NCI-H2081 treated with DMSO at 0.1 percent for 48 hours (cell line): ENCODE measurements at places on chromosomes 16 and 17.

GRCh38 chr17:64008346-64008745, 10.2 kb downstream of the PRR29 start:
- DNase-seq = no peak

GRCh38 chr16:47528431-47528830, 67.3 kb downstream of the PHKB start:
- no peak for DNase-seq

GRCh38 chr17:27800522-27800921, at the start of gene NOS2:
Gene NOS2, minus strand, starts transcription at chr17:27800529. Its CDS starts 1,720 bp downstream, at chr17:27798809.
- DNase-seq = no peak

DNA sequence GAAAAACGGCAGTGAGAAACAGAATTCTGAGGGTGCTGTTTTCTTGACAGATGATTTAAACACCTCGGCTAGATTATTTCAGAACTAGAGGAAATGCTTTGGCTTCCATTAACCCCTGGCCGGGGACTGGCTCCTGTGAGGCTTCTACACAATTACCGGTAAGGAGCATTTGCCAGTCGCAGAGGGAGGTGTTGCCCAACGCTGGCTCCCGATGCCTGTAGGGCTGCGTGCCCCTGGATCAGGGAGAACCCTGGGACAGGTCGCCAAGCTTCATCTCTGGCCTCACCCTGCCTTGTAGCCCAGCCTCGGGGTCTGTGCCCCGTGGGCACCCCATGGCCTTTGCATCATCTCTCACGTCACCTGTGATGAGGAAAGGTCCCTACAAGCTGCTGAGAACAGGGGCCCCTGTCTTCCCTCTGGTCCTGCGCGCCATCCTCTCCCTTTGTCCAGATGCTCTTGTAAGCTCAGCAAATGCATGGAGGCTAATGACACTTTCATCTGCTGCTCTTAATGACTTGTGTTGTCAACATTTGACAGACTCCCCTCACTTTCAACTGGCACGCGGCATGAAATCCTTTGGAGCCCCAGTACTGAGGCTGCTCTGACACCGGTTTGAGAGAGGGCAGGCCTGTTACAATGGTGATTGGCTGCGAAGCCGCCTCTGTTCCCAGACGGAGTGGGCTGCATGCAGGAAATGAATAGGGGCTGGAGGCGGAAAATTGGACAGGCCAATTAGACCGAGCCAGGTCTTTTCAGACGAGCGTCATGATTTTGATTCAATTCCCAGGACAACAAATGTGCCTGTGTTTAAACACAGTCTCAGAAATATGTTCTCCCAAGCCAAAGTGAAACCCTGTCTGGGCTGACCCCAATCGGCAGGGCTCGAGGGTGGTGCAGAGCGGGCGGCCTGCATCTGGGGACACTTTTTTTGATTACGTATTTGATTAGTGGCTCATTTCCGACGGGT, 85.5 kb upstream of the DOC2B start:
- DNase-seq = no peak

- DNase-seq = no peak
These were observed 12.7 kb downstream of the REXO5 start for GRCh38 chr16:20818929-20819585.

DNA sequence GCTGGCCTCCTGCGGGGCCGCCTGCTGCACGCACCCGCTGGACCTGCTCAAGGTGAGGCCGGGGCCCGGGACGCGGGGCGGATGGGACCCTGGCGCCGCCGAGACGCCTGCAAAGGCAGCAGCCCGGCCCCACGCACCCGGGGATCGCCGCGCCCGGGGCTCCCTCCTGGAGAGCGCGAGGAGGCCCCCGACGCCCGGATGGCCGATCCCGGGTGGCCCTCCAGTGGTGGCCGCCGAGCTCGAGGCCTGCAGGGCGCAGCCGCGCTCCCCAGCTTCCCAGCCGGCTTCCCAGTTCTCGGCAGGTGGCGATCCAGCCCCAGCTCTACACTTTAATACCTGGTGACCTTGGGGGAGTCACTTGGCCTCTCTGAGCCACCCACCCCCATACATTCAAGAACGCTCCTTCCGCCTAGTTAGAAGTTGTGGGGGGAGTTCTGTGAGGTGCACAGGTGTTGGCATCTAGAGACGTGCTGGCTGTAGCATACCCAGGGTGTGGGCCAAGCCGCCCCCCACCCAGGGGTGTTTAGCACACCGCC, 452 bp downstream of the SLC25A10 start:
- DNase-seq = no peak

DNA sequence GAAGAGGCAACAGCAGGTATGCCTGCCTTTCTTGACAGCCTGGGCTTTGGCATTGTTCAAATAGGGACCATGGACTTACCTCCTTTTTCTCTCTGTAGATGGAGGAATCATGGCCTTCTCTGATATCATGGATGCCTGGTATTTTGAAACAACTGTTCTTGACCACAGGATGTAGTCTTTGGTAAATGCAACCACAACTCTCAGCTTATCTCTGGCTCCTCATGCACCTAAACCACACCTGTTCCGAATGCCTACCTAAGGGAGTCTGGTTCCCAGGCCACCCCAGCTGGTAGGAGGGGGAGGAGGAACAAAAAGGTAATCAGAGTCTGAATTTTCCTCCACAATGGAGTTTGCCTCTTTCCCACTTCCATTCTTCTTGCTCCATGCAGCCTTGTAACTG, 18.8 kb downstream of the CDK5RAP3 start:
- DNase-seq = no peak

DNA sequence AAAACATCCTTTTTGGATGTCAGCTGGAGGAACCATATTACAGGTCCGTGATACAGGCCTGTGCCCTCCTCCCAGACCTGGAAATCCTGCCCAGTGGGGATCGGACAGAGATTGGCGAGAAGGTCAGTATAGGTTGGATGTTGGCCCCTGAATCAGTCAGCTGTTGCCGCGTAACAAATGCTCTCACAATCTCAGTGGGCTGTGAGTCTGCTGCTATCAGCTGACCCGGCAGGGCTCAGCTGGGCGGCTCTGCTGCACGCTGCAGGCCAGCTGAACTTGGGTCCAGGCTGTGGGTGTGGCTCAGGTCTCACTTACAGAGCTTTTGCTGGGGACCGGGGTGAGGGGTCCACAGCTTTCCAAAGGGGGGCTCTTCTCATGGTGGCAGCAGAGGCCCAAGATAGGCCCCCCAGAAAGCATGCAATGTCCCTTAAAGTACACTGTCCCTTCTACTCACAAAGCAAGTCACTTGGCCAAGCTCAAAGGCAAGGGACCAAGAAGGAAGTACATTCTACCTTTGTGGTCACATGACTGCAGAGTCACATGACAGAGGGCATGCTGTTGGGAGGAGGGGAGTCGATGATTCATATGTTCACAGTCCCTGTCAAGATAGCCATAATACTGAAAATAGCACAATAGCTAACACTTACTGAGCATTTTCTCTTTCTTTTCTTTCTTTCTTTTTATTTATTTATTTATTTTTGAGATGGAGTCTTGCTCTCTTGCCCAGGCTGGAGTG, 134.2 kb downstream of the ABCC1 start:
- DNase-seq = no peak

DNA sequence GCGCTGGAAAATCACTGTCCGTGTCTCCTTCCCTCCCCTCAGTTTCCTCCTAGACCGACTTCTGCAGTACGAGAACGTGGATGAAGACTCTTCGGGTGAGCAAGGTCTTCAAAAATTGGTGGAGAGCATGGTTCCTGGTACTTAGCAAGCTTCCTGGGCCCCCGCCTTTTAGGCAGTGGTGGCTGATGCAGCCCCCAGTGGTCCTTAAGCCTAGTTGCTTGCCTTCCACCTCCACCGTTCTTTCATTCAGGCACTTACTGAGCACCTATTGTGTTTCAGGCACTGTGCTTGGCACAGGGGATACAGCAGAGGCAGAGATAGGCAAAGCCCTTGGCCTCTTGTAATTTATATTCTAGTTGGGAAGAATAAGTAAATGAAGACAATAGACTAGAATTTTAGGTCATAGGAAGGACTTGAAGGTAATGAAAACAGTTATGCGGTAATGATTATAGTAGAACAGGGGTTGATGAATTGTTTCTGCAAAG, 767 bp downstream of the INO80E start:
- DNase-seq = no peak

GRCh38 chr16:1159325-1159972, 6.5 kb downstream of the CACNA1H start:
- no peak for DNase-seq

GRCh38 chr17:14432079-14432478, 131.2 kb downstream of the HS3ST3B1 start:
- no peak for DNase-seq

DNA sequence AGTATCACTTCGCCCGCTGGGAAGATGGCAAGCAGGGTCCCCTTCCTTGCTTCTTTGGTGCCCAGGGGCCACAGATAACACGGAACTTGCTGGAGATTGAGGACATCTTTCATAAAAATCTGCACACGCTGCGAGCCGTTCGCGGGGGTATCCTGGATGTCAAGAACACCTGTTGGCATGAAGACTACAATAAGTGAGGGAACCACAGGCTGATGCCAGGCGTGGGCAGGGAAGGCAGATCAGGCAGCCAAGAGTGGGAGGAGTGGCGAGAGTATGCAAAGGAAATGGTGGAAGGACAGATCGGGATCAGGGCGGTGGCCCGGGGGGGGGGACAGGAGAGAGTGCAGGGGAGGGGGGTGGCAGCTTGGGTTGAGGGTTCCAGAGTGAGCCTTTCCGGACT, 22.2 kb downstream of the DNAH2 start:
- DNase-seq = no peak

- DNase-seq = no peak
These were observed 8.9 kb upstream of the DLX3 start for GRCh38 chr17:50003911-50004310.
